Progenitor cell of endocrine pancreas (in vitro differentiated cells): ENCODE measurements at places on chromosomes 7 and 10. TPM values are rescaled to one million over a fixed set of nuclear protein-coding genes. Genes with fewer than 3 reads are reported as not detected.

DNA sequence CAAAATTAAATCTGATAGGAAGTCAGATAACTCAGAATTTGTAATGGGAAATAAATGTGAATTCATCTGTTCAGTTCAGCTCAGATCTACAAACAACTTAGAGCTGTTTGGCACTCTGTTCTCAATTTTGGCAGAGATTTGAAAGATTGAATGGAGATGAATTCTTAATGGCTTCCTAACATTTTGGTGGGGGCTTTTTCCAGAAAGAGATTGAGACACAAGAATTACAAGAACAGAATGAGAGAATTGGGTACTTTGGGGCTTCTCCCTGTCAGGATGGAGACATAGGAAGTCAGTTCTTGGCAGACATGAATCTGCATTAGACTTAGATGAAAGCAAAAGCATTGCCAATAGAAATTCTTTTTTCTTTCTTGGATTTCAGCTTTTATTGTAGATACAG, 39.0 kb upstream of the PTPRZ1 start:
- no peak overlapping the region for H3K4me3 ChIP-seq
- H3K4me1 ChIP-seq: peaks cover 2% of the 10 kb centered on the region
- H3K27me3 ChIP-seq: no peaks in the 10 kb centered on the region
- no peaks in the 10 kb centered on the region for H3K36me3 ChIP-seq
- DNase-seq: no peak
- H3K27ac ChIP-seq: no peak overlapping the region

GRCh38 chr7:103771294-103771693, 218.2 kb downstream of the RELN start:
- no peaks in the 10 kb centered on the region for H3K36me3 ChIP-seq
- H3K4me1 ChIP-seq: no peaks in the 10 kb centered on the region
- peaks cover 24% of the 10 kb centered on the region for H3K27me3 ChIP-seq
- no peak overlapping the region for H3K27ac ChIP-seq

Gene CALML3
- total RNA-seq: not detected in 2 replicates

DNA sequence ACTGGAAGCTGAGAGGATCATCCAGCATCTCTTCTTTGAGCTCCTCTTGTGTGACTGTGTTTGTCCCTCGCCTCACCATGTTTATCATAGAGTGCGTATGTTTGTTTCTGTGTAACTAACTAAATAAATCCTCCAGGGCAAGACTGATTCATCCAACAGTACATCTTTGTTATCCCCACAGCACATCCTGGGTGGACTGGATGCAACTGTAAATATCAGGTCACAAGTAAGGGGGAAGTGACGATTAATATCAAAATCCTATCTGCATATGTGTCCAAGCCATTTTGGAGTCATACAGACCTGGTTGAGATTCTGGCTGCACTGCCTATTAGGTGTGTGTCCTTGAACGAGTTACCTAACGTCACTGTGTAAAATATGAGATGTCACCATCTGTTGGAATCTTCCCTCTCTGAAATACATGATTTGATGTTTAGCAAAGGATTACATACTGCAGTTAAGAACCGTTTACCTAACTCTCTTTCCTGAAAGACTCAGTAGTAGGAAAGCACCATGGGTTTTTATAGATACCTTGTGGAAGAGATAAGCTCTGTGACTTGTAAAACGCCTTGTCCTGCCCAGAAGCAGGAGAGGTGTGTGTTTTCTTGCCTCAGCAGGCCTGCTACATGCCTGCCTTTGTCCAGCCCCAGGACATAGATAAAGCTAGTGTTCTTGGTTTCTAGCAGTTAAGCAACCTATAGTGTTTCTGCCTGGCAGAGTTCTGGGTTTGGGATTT, 25.8 kb downstream of the WBP1L start:
- H3K27ac ChIP-seq: peak overlapping the region; percentile 60
- H3K4me3 ChIP-seq: no peak overlapping the region
- peaks cover 22% of the 10 kb centered on the region for H3K4me1 ChIP-seq
- peaks cover 5% of the 10 kb centered on the region for H3K36me3 ChIP-seq
- no peak for DNase-seq

Gene GJD4
- 0.24 TPM in 1 of 2 replicates, not detected in the other for total RNA-seq

DNA sequence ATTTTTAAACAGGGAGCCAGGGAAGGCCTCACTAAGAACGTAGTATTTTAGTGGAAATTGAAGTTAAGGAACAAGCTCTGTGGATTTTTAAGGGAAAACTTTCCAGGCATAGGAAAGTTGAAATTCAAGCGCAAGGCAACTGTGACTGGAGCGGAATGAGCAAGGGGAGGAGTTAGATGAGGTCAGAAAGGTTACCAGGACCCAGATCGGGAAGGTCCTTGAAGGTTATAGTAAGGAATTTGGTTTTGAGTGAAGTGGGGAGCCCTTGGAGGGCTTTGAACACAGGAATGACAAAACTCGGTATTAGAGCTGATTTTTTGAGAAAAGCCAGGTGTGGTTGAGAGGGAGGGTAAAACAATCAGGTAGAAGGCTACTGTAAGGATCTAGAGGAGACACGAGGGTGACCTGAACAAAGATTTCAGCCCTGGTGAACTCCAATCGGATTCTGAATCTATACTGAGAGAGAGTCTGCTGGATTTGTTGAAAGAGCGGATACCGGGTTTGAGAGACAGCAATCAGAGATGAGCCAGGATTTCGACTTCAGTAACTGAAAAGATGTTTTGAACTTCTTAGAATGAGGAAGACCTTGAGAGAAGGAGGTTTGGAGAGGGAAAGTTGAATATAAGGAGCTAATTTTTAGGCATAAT, 1013.9 kb downstream of the NRG3 start:
- peak overlapping the region; percentile 4 for H3K27ac ChIP-seq
- H3K27me3 ChIP-seq: no peaks in the 10 kb centered on the region

GRCh38 chr10:69045441-69046300, 42.2 kb upstream of the SRGN start:
- no peaks in the 10 kb centered on the region for H3K4me1 ChIP-seq
- no peak overlapping the region for H3K27ac ChIP-seq
- no peak for DNase-seq
- H3K27me3 ChIP-seq: peaks cover 6% of the 10 kb centered on the region
- no peak overlapping the region for H3K4me3 ChIP-seq

Gene OR2A7
- 8.0 and 9.3 TPM in 2 replicates for total RNA-seq

Gene ZDHHC4
- 83.4 and 86.5 TPM in 2 replicates for total RNA-seq

DNA sequence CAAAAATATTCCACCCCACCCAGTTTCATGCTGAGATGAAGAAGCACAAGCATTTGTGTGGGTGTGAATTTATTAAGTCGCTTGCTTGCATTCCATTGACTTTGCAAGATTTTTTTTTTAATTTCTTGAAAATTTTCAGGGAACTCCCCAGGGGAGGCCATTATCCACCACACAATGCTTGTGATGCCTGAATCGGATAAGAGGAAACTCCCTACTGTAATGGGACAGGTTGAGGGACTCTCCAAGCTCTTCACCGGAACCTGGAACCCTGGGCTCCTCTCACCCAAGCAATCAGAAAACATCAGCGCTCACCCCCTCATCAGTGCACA, 153.6 kb upstream of the ZMIZ1 start:
- H3K27me3 ChIP-seq: peaks cover 21% of the 10 kb centered on the region
- no peak for DNase-seq
- no peak overlapping the region for H3K27ac ChIP-seq
- H3K4me3 ChIP-seq: no peak overlapping the region
- no peaks in the 10 kb centered on the region for H3K36me3 ChIP-seq
